Large intestine (tissue), 12 donors: ENCODE measurements at places on chromosomes 2 and 18. TPM values are rescaled to one million over a fixed set of nuclear protein-coding genes. Genes with fewer than 3 reads are reported as not detected.

The CERKL gene
- 7.6 TPM for polyA plus RNA-seq

The ADAM23 gene
- 3.3 TPM for polyA plus RNA-seq

The PCARE gene
- 0.01 TPM for polyA plus RNA-seq

The CYP27A1 gene
- 109 TPM for polyA plus RNA-seq

The NCKAP5 gene
- polyA plus RNA-seq: 4.3 TPM

The KRTCAP3 gene
- polyA plus RNA-seq: 55.5 TPM

The QPCT gene
- polyA plus RNA-seq: 9.1 TPM

The SPP2 gene
- 0.06 TPM for polyA plus RNA-seq

The CRYGC gene
- not detected for polyA plus RNA-seq

- peaks cover 14% of the 10 kb centered on the region for H3K4me1 ChIP-seq
- peaks cover 21% of the 10 kb centered on the region for H3K36me3 ChIP-seq
- H3K27me3 ChIP-seq: no peaks in the 10 kb centered on the region
- peak overlapping the region; percentile 21 for H3K4me3 ChIP-seq
These were observed 1.4 kb upstream of the XRCC5 start for GRCh38 chr2:216107760-216108159.

GRCh38 chr2:15660491-15661294 is 69.0 kb downstream of the DDX1 start:
- H3K27me3 ChIP-seq: no peaks in the 10 kb centered on the region
- H3K27ac ChIP-seq: no peak overlapping the region
- no peak overlapping the region for H3K4me3 ChIP-seq

GRCh38 chr2:98734162-98734561 is 3.2 kb upstream of the MGAT4A start:
- no peak overlapping the region for H3K4me3 ChIP-seq
- H3K4me1 ChIP-seq: peaks cover 14% of the 10 kb centered on the region
- DNase-seq: peak; percentile 21
- no peaks in the 10 kb centered on the region for H3K27me3 ChIP-seq
- H3K27ac ChIP-seq: no peak overlapping the region

GRCh38 chr2:145759228-145759915 is 1239.5 kb upstream of the ZEB2 start:
- H3K4me1 ChIP-seq: no peaks in the 10 kb centered on the region
- H3K4me3 ChIP-seq: no peak overlapping the region
- no peaks in the 10 kb centered on the region for H3K36me3 ChIP-seq
- H3K27ac ChIP-seq: no peak overlapping the region

DNA sequence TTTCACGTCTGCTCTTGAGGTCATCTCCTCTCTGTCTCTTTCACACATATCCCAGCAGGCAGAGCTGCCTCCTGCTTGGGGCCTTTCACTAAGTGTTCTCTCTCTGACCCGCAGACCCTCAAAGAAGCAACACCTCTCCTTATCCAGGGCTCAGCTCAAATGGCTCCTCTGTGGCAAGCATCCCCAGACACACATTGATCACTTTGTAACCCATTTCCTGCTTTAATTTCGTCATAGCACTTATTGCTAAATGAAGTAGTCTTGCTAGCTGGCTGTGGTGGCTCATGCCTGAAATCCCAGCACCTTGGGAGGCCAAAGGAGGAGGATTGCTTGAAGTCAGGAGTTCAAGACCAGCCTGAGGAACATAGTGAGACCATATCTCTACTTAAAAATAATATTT is 41.4 kb downstream of the SGPP2 start:
- H3K27me3 ChIP-seq: no peaks in the 10 kb centered on the region
- no peaks in the 10 kb centered on the region for H3K4me1 ChIP-seq
- DNase-seq: no peak
- no peaks in the 10 kb centered on the region for H3K36me3 ChIP-seq
- H3K4me3 ChIP-seq: no peak overlapping the region
- no peak overlapping the region for H3K27ac ChIP-seq

DNA sequence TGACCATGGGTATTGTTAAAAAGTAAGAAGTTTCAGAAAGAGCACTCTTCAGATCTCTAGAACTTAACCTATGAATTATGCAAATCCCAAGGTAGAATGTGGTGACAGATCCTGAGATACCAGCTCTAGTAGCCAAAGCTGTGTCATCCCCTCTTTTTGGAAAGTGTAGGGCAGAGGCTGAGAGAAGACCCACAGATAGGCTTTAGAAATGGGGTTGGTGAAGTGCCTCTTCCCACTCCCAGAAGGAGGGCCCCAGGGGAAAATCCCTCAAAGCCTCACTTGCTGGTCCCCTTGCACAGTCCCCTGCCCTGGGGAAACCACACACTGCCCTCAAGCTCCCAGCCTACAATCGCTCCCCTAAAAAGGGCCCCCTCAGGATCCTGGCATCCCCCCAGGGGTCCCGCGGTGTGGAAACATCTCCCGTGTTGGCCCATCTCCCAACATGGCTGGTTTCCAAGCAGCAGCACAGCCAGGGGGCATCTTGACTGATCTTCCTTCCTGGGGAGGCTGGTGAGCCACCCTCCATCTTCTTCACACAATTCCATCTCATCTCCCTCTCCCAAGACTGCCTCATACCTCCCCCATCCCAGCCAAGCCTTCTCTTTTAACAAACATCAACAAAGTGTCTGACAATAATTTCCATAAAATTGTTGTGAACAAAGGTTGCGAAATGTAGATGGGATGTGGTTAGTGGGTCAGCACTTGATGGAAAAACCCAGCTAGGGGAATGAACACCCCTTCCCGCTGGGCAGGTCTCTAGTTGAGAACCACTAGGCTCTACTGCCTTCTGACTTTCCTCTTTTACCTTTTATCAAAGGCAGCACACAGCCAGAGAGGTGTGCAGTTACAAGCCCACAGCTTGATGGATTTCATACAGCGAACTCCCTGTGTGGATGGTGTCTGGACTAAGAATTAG is 25.1 kb downstream of the MAL start:
- H3K4me3 ChIP-seq: no peak overlapping the region
- no peaks in the 10 kb centered on the region for H3K4me1 ChIP-seq
- H3K27ac ChIP-seq: no peak overlapping the region
- peaks cover 9% of the 10 kb centered on the region for H3K27me3 ChIP-seq
- no peak for DNase-seq
- H3K36me3 ChIP-seq: no peaks in the 10 kb centered on the region

DNA sequence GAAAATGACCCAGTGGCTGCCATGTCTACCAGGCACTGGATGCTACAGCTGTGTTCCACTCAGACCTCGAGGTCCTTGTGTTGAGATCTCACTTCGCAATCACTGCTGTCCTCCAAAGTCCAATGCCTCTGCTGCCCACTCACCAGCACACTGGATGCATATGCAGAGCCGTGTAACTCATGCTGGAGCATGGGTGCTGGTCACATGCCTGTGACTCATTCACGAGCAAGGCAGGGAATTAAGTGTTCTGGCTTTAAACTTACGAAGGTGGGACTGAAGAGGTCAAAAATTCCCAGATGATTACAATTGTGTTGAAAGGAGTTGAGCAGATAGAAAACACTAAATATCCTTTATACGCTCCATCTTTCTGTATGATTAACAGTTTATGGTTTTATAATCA is 417.5 kb downstream of the NUP35 start:
- no peaks in the 10 kb centered on the region for H3K36me3 ChIP-seq
- DNase-seq: peak; percentile 94
- H3K4me1 ChIP-seq: peaks cover 14% of the 10 kb centered on the region
- peak overlapping the region; percentile 73 for H3K27ac ChIP-seq
- no peak overlapping the region for H3K4me3 ChIP-seq
- H3K27me3 ChIP-seq: no peaks in the 10 kb centered on the region

GRCh38 chr2:224401641-224402342 is at the start of gene FAM124B:
Gene FAM124B, minus strand, starts transcription at chr2:224402107. Its CDS starts 339 bp downstream, at chr2:224401768.
- H3K27me3 ChIP-seq: no peaks in the 10 kb centered on the region
- H3K27ac ChIP-seq: peak within 1 kb of the TSS; percentile 9
- DNase-seq: peak; percentile 42
- H3K36me3 ChIP-seq: no peaks in the 10 kb centered on the region
- peak within 1 kb of the TSS; percentile 9 for H3K4me3 ChIP-seq
- no peaks in the 10 kb centered on the region for H3K4me1 ChIP-seq

DNA sequence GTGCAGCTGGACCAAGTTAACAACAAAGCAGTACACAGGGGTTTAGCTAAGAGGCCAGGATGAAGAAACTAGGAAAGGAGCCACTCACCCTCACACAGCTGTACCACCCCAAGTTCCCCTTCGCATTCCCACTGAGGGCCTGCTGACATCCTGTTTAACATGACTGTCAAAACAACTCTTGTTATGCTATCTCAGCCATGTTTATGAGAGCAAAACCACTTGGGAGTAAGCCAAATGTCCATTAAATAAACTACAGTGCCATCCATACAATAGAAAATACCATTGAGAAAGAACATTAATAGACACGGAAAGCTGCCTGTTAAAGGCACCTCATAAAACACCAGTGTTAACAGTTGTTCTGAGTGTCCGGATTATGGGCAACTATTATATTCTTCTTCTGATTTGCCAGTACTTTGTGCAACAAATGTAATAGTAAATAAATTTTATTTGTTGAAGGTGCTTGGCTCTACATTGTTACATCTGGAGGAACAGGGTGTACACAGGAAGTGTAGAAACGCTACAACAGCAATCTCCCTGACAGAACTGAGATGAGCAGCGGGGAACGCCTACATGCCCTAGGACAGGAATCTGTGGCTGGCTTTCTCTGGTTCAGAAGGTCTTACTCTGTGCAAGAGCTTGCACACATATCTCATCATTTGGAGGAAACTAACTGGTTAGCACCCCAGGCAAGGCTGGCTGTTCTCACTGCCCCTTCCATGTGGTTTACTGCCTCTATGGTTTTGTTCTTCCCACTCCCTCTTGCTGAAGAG is 85.6 kb downstream of the EHD3 start:
- no peak overlapping the region for H3K27ac ChIP-seq
- no peaks in the 10 kb centered on the region for H3K27me3 ChIP-seq
- no peak overlapping the region for H3K4me3 ChIP-seq
- DNase-seq: no peak
- peaks cover 3% of the 10 kb centered on the region for H3K4me1 ChIP-seq
- peaks cover 3% of the 10 kb centered on the region for H3K36me3 ChIP-seq

GRCh38 chr18:63099848-63100629 is 219.5 kb downstream of the BCL2 start:
- peak overlapping the region; percentile 94 for H3K27ac ChIP-seq
- H3K4me3 ChIP-seq: no peak overlapping the region
- H3K27me3 ChIP-seq: no peaks in the 10 kb centered on the region
- H3K36me3 ChIP-seq: no peaks in the 10 kb centered on the region
- peaks cover 39% of the 10 kb centered on the region for H3K4me1 ChIP-seq
- DNase-seq: peak; percentile 98

DNA sequence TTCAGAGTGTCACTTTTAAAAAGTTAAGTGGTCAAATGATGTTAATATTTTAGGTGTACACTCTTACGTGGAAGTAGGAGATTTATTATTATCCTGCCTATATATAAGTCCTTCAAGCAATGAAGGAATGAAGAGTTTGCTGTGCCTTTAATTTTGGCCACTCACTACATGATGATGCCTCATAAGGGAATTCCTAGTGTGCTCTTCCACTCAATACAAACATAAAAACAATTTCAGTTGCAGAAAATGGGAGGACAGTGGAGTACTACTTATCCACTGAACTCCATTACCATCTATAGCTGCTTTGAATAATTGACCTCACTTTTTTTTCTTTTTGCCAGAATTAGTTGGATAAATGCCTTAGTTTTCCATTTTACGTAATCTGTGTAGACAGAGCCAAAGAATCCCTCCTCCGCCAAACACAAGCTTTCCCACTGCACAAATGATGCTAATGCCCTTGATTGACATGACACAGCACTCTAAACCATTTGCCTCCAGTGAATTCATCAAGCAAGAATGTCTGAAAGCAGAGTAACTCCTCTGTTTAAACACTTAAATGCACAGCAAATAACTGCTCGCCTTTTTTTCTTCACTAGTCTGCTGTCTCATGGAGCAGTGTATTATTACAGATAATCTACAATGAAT is 751.1 kb upstream of the FANCL start:
- H3K36me3 ChIP-seq: no peaks in the 10 kb centered on the region
- H3K4me3 ChIP-seq: no peak overlapping the region
- no peaks in the 10 kb centered on the region for H3K4me1 ChIP-seq

DNA sequence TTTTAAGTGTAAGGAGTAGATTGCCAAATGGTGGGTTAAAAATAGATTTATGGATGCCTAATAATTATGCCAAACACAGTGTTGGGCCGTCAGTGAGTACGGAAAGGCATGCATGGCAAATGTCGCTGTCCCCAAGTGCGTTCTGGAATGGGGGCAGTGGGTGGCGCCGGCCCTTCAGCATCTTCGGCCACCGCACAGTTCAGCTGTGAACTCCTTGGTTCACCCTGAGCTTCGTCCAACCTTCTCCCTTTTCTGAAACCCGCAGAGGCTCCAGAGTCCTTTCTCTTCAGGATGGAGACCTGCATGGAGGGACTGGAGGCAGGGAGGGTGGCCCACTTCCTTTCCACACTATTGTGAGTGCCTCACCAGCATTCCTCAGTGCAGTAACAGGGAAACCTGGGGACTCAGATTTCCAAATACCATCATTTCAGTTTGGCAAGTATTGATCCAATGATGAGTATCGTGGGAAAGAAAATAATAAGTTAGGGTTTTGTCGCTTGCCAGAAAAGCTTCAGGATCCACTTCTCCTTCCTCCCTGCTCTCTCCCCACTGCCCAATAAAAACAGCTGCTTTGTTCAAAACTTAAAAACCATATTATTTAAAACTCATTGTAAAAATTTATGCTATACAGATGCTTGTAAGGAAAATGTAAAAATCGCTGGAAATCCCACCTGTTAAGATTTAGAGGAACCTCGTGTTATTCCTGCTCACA is 74.6 kb upstream of the TXNDC2 start:
- H3K36me3 ChIP-seq: no peaks in the 10 kb centered on the region
- peaks cover 12% of the 10 kb centered on the region for H3K4me1 ChIP-seq
- H3K27me3 ChIP-seq: no peaks in the 10 kb centered on the region
- H3K4me3 ChIP-seq: no peak overlapping the region

DNA sequence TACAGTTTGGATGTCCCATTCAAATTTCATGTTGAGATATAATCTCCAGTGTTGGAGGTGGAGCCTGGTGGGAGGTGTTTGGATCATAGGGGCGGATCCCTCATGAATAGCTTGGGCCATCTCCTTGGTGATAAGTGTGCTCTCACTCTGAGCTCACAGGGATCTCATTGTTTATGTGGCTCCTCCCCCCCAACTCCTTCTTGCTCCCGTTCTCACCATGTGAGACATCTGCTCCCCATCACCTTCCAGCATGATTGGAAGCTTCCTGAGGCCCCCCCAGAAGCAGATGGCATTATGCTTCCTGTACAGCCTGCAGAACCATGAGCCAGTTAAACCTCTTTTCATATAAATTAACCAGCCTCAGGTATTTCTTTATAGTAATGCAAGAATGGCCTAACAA is 3.0 kb upstream of the INPP1 start:
- H3K27me3 ChIP-seq: no peaks in the 10 kb centered on the region
- H3K4me3 ChIP-seq: no peak overlapping the region
- no peak overlapping the region for H3K27ac ChIP-seq
- H3K4me1 ChIP-seq: peaks cover 11% of the 10 kb centered on the region

- no peaks in the 10 kb centered on the region for H3K27me3 ChIP-seq
- DNase-seq: peak; percentile 93
- peak overlapping the region; percentile 77 for H3K27ac ChIP-seq
- H3K36me3 ChIP-seq: peaks cover 8% of the 10 kb centered on the region
- H3K4me1 ChIP-seq: peaks cover 4% of the 10 kb centered on the region
- H3K4me3 ChIP-seq: peak overlapping the region; percentile 63
These were observed 3.1 kb downstream of the BCL11A start for GRCh38 chr2:60550178-60550983.

GRCh38 chr18:44537526-44537925 is 143.2 kb upstream of the SETBP1 start:
- no peak overlapping the region for H3K27ac ChIP-seq
- no peaks in the 10 kb centered on the region for H3K27me3 ChIP-seq
- no peaks in the 10 kb centered on the region for H3K4me1 ChIP-seq
- no peak for DNase-seq
- H3K36me3 ChIP-seq: no peaks in the 10 kb centered on the region

- peak overlapping the region; percentile 90 for H3K27ac ChIP-seq
- H3K27me3 ChIP-seq: peaks cover 19% of the 10 kb centered on the region
- peak overlapping the region; percentile 78 for H3K4me3 ChIP-seq
- H3K36me3 ChIP-seq: no peaks in the 10 kb centered on the region
These were observed 400 bp downstream of the CCDC88A start for GRCh38 chr2:55419233-55419678.
